ENCODE measurements at places on chromosomes 4 and X. TPM values are rescaled to one million over a fixed set of nuclear protein-coding genes. Genes with fewer than 3 reads are reported as not detected.
A peak's percentile ranks its signal among the peaks of the same experiment; 100 is the strongest.

ATP2B3 gene
- 0.16 TPM for total RNA-seq

HERC5 gene
- total RNA-seq, result 7.5 TPM

TNIP3 gene
- not detected for total RNA-seq

TSC22D3 gene
- 428 TPM for total RNA-seq

PRRG1 gene
- 4.2 TPM for total RNA-seq

ADH1B gene
- total RNA-seq, result 906 TPM

PKD2 gene
- 123 TPM for total RNA-seq

RHOXF1 gene
- not detected for total RNA-seq

TRPC3 gene
- 0.33 TPM for total RNA-seq

- no peak for DNase-seq
These were observed 52.9 kb upstream of the HPGDS start for GRCh38 chr4:94395562-94395961.

- DNase-seq, result no peak
These were observed 116.9 kb downstream of the RAB28 start for GRCh38 chr4:13367244-13367643.

DNA sequence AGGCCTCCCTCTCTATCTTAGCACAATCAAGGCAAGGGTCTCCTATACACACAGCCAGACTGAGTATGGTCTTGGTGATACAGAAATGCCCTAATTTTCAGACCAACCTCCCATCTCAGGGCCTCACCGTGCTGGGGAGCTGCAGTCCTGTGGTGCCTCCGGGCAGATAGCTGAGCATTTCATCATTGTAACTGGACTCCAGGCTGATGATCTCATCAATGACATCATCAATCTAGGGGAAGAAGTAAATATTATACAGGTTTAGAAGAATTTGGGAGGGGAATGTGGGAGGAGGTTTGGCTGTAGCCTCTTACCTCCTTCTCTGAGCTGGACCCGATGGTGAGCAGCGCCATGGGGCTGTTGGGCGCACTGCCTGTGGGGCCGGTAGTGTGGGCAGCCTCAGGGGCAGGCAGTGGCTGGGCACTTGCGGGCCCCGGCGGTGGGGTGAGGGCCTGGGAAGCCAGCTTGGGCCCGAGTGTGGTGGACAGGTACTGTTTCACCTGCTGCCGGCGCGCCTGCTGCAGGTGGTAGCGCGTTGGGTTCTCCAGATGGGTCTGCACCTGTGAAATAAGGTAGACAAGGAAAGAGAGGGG, 5.2 kb downstream of the TFE3 start:
- DNase-seq, result no peak

GRCh38 chr4:169152899-169153298, 117.9 kb downstream of the SH3RF1 start:
- DNase-seq, result no peak

DNA sequence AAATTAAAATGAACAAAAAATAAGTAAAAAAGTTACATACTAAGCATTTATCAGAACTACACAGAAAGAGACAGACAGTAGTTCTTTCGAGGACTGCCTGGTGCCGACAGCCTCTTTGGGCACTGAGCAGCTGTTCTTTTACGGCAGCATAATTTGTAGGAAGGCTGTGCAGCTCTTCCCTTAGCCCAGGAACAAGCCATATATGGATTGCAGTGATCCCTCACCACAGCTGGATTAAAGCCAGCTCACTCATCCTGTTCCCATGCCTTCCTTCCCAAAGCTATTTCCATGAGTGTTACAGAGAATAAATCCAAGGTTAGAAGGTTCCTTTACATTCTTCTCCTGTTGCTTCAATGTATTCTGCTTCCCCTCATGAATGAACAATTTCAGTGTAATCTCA, 71.7 kb downstream of the DDX60L start:
- DNase-seq, result peak; percentile 91

DNA sequence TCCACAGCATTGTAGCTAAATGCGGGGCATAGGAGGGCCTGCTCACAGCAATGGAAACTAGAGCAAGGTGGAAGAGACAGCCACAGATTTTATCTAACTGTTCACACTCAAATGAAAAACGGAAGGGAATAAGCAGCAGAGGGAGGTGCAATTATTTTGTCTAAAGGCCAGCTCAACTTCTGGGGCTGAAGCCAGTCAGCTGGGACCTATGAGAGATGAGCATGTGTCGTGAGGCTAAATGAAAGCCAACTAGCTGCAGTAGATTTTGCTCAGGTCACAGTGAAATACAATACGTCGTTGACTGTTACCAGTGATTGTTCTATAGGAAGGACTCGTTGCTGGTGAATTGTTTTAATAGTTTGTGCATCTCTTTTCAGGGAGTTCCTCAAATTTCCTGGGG, 26.4 kb upstream of the FGFBP2 start:
- DNase-seq, result no peak

GRCh38 chr4:1030031-1030430, 18.6 kb downstream of the FGFRL1 start:
- no peak for DNase-seq

- DNase-seq, result no peak
These were observed 44.8 kb downstream of the SPANXN3 start for GRCh38 chrX:143472347-143472938.

DNA sequence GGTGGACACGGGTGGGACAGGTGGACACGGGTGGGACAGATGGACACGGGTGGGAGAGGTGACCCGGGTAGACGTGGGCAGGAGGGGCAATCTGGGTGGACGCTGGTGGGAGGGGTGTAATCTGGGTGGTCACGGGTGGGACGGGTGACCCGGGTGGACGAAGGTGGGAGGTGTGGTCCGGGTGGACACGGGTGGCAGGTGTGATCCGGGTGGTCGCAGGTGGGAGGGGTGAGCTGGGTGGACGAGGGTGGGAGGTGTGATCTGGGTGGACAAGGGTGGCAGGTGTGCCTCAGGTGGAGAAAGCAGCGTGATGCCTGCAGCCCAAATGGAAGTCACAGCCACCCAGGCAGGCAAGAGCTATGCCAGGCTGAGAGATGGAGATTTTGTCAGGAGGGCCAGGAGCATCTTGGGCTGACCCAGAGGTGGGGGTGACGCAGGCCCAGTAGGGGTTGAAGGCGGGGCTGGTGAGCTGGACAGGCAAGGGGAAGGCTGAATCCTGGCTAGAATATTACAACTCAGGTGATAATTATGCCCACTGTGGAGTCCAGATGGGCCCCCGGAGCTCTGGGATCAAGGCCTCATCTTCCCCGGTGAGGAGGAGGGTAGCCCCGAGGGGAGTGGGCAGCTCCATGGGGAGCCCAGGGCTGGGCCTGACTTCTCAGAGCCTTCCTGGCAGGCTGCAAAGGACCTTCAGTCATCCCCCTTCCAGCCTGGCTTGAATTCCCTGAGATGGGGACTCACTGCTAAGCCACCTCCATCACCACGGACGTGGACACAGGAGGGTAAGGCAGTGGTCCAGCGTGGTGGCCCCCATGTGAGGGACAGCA, 100.0 kb downstream of the ADRA2C start:
- DNase-seq, result peak; percentile 40

GRCh38 chrX:74231625-74232024, 72.4 kb upstream of the ZCCHC13 start:
- no peak for DNase-seq

DNA sequence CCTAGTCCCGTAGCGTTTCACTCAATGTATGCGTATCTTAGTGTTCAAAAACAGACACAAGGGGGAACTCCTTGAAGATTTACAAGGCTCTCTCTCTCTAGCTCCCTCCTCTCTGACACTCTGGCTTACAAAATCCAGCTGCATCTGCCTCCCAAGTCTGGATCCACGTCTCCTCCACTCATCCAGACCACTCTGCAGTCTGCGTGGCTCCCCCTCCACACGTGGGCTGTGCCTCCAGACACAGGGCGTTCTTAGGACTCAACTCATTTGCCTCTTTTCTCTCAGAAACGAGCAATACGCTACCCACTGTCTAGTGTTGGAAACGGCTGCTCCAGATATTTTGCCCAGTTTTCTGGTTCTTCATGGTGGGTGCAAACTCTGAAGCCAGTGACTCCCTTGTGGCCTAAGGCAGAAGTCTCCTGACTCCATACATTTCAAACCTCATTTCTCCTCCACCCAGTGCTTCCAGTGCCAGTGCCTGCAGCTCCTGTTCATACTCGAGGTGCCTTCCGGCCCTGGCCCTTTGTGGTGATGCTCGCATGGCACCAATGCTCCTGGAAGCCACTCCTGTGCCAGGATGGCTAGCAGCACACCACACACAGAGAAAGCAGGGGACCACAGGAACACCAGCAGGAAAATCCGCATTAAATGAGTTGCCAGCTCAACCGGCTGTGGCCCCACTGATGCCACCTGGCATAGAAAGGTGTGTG, 24.1 kb downstream of the NAT8L start:
- peak; percentile 15 for DNase-seq

- DNase-seq, result no peak
These were observed 201.0 kb upstream of the NEIL3 start for GRCh38 chr4:177108708-177109107.

GRCh38 chrX:135185795-135186443, 14.7 kb upstream of the CT55 start:
- DNase-seq, result no peak

- DNase-seq, result no peak
These were observed 4.8 kb downstream of the WDR44 start for GRCh38 chrX:118350706-118351105.

DNA sequence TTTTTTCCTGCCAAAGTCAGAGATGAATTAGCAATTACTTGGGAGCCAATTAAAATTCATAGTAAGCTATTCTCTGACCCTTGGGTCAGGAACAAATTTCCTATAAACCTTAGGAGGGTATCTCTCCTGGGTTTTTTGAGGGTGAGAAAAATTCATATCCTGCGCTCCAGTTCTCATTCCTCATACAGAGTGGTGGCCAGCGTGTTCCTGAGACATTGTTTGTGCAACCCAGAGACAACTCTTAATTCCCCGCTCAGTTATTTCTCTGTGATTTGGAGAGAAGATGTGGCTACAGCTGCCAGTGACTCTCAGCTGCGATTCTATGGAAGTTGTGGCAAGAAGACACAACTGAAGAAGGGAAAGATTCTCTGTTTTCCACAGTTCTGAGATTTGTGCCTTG, 37.9 kb upstream of the CBR4 start:
- DNase-seq, result no peak

DNA sequence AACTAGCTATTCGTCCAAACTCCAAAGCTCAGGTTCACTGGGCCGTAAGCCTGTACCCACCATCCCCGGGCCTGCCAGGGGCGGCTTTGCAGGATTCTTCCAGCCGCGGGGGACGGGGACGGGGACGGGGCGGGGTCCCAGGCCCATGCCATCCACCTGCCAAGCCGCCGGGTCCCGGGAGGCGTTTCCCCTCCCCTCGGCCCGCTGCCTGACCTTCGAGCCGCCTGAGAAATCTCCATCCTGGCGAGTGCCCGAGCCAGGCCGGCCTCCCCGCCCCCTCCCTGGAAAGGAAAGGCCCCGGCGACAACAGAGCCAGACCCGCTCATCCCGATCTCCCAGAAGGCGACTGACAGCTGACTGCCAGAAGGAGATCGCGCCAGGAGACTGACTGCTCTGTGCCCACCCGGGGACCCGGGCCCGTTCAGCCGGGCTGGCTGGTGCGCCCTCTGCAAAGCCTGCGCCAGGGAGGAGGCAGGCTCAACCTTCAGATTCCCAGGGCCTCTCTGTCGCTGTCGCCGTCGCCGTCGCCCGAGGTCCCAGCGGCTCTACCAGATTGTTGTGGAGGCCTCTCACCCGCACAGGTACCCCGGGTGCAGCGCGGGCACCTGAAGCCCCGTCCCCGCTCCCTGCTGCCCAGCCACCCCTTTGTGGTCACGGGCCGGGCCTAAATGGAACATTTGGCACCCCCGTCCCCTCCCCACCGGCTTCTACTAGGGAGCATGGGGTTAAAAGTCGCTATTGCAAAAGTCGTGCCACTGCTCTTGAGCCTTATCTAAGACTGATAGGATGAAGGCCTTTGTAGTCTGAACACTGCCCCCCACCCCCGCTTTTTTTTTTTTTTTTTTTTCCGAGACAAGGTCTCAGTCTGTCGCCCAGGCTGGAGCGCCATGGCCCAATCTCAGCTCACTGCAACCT, at the start of gene RGN:
RGN (plus strand) TSS at position 315 of the 915 bp plus-strand sequence. CDS start 2,702 bp downstream, outside the sequence.
- DNase-seq, result no peak

DNA sequence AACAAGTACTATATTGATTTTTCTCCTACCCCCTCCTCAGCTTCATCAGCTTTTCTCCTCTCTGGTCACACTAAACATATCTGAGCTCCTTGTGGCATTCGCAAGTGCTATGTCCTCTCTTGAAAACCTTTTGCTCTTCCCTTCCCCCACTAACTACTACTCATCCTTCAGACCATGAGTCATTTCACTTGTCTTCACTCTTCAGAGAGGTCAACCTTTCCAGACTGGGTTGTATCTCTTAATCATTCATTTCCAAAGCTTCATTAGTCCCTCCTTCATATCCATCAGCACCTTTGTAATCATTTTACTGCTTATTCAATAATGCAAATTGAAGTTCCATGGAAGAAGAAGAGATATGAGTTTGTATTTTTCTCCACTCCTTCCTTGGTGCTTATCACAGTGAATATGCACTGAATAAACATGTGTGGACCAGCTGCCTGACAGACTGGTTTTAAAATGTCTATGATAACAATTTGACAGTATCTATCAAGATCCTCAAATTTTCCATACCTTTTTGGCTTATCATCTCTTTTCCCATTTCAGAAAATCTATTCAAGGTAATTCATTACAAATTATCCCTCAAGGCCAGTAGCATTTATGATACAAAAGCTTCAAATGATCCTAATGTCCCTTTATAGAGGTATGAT, 28.4 kb downstream of the DDX60L start:
- no peak for DNase-seq

Data from sigmoid colon (tissue), 7 donors.